ENCODE measurements at places on chromosomes 6 and 20. TPM values are rescaled to one million over a fixed set of nuclear protein-coding genes. Genes with fewer than 3 reads are reported as not detected.

GRCh38 chr6:147567141-147567805 is 58.8 kb downstream of the SAMD5 start:
- no peak for DNase-seq
- no peaks in the 10 kb centered on the region for H3K4me1 ChIP-seq
- no peaks in the 10 kb centered on the region for H3K36me3 ChIP-seq
- H3K27me3 ChIP-seq = peaks cover 13% of the 10 kb centered on the region
- H3K4me3 ChIP-seq = no peak overlapping the region

- no peak overlapping the region for H3K27ac ChIP-seq
- H3K4me1 ChIP-seq = no peaks in the 10 kb centered on the region
- H3K27me3 ChIP-seq = peaks cover 25% of the 10 kb centered on the region
These were observed 24.0 kb upstream of the INSM1 start for GRCh38 chr20:20343932-20344331.

GRCh38 chr20:4332121-4332860 is 316.9 kb upstream of the RNF24 start:
- DNase-seq = no peak
- H3K27me3 ChIP-seq = peaks cover 13% of the 10 kb centered on the region
- no peaks in the 10 kb centered on the region for H3K36me3 ChIP-seq

Gene OXT
- total RNA-seq = not detected

- no peaks in the 10 kb centered on the region for H3K27me3 ChIP-seq
- peak within 1 kb of the TSS; percentile 85 for H3K4me3 ChIP-seq
- peak within 1 kb of the TSS; percentile 86 for H3K27ac ChIP-seq
- DNase-seq = no peak
- H3K4me1 ChIP-seq = peaks cover 17% of the 10 kb centered on the region
- H3K36me3 ChIP-seq = no peaks in the 10 kb centered on the region
These were observed at the start of gene CBFA2T2 for GRCh38 chr20:33490023-33490933. CBFA2T2 (plus strand) TSS chr20:33490096; CDS start chr20:33490268, 172 bp downstream.

- H3K27me3 ChIP-seq = peaks cover 7% of the 10 kb centered on the region
- DNase-seq = no peak
- H3K4me1 ChIP-seq = no peaks in the 10 kb centered on the region
- no peak overlapping the region for H3K4me3 ChIP-seq
These were observed 685.5 kb upstream of the CITED2 start for GRCh38 chr6:140059947-140060346.
